AG04450 (cell line): ENCODE measurements at places on chromosomes 5 and 9.

GRCh38 chr5:73727470-73727869 is 101.5 kb downstream of the ARHGEF28 start:
- no peak for DNase-seq

- DNase-seq = no peak
Observed at GRCh38 chr9:25350011-25350410, 328.2 kb downstream of the TUSC1 start.

DNA sequence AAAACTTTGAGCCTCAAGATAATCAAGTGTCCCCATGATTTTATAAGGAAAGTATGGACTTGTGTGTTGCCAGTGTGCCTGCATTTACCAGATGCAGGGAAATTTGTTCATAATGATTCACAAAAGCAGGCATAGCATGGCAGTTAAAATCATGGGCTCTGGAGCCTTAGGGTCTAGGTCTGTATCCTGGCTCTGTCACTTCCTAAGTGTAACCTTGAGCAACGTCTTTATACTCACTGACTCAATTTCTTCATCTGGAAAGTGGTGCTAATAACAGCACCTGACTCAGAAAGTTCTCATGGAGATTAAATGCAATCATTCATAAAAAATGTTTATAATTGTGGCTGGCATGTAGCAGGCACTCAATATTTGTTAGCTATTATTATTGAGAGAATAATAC is 234.9 kb downstream of the SAXO1 start:
- no peak for DNase-seq

GRCh38 chr5:72380492-72381274 is 60.5 kb downstream of the PTCD2 start:
- DNase-seq = no peak

DNA sequence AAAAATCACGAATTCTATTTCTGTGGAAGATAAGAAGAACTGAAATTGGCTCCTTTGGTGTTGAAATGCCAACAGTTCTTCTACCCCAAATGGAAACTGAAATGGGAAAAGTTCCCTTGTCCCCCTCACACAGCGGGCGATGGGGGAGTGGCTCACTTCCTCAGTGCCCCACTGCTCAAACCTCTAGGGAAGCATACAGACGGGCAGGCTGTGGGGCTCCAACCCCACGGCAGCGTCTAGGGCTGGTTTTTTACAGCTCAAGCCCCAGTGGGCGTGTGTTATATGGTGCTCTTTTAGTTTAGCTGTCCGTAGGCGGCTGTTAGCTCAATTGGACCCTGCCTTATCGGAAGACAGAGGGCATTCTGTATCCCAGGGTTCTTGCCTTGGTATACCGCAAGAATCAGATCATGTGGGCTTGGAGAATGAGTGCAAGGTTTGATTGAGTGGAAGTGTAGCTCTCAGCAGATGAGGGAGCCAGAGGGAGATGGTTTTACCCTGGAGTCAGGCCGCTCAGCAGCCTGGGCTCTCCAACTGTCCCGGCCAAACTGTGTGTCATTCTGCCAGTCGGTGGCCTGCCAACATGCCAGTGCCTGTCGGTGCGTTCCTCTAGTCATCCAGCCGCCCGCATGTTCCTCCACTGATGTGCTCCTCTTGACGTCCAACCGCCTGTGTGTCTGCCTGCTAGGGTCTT is 166.3 kb upstream of the ZNF608 start:
- DNase-seq = no peak

GRCh38 chr5:919356-920000 is 26.8 kb downstream of the TRIP13 start:
- no peak for DNase-seq

DNA sequence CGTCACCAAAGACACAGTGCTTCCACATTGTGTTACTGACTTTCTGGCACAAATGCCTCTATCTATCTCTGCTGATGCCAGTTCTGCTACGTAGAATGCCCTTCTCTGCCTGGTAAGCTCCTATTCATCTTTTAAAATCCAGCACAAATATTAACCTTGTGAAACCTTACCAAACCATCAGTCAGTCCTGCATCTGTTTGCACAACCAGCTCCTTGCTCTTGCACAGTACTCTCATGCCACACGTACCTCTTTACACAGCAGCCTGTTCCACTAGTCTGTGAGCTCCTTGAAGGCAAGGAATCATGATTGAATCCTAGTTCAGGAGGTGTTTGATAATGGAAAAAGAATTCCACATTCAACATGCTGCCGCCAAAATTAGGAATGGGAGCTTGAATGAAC is 56.3 kb downstream of the TEX10 start:
- DNase-seq = no peak

DNA sequence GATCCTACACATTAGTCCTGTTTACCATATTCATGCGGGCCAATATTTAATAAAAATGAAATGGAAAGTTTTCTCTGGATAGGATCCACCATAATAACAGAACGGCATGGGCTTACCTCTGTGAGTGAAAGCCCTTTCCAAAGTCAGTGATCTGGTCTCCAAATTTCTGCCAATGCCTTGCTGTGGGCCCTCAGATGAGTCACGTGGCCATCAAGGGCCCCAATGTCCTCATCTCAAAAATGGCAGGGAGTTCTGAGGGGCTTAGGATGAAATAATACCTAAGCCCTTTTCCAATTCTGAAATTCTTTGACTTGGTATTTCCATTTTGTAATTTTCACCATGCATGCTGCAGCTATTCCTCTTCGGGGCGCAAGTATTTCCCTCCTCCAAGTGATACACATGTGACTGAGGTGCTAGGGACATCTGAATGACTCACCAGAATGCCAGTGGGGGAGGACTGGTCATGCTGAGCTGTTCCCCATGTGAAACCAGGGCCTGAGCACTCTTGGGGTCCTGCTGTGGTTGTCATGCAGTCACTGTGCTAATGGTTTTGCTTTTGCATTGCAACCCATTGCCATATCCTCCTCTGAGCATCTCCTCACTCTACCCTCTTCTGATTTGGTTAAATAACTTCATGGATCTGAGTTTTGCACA is 35.0 kb downstream of the ITK start:
- no peak for DNase-seq

DNA sequence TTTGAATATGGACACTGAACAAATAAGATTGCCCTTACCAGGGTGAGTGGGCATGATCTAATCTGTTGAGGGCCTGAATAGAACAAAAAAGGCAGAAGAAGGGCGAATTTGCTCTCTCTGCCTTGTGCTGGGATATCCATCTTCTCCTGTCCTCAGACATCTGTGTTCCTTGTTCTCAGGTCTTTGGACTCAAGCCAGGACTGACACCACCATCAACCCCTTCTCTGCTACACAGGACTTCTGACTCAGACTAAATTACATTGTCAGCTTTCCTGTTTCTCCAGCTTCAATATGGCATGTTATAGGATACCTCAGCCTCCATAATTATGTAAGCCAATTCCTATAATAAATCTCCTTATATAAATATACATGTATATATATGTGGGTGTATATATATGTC is 40.8 kb upstream of the SLCO6A1 start:
- DNase-seq = no peak

- no peak for DNase-seq
Observed at GRCh38 chr5:93715761-93716160, 25.6 kb downstream of the POU5F2 start.

DNA sequence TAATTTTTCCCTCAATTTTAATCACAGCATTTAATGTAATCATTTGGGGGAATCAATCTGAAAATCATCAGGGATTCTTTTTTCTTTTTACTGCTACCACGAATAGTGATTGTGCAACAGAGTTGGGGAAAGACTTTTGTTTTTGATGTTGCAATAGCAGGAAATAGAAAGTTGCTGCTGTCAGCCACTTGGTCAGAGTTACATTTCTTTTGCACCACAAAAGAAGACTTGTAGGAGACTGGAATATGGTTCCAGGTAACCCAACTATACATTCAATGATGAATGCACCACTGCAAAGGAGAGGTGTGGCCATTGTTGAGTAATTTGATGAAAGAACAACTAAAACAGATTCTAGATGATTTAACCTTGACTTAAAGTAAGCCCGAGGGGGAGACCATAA is 46.3 kb upstream of the PALM2AKAP2 start:
- DNase-seq = no peak

GRCh38 chr9:136703276-136703860 is 9.0 kb upstream of the DIPK1B start:
- no peak for DNase-seq

DNA sequence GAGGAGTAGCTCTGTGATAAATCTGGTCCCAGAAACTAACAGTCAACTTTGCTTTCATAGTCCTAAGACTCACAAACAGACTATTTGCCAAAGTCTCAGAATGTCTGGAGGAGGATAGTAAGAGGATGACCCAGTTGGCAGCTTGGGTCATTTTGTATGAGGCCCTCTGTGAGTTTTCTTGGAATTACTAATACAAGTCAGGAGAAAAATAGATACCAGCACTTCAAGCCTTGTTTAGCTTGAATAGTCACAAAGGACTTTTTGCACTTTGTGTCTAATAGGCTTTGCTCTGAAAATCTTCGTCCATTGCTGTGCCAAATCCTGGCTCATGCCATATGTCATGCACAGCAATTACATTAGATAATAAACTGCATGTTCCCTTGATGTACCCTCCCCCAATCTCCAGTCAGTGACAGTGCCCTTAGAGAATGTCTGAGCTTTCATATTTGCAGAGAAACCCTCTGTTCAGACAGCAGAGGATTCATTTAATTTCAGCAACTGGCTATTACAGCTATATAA is 612.8 kb downstream of the CSNK1G3 start:
- no peak for DNase-seq

- no peak for DNase-seq
Observed at GRCh38 chr9:6184749-6185645, 30.6 kb upstream of the IL33 start.

- DNase-seq = no peak
Observed at GRCh38 chr5:161098516-161098915, 246.5 kb upstream of the ATP10B start.

DNA sequence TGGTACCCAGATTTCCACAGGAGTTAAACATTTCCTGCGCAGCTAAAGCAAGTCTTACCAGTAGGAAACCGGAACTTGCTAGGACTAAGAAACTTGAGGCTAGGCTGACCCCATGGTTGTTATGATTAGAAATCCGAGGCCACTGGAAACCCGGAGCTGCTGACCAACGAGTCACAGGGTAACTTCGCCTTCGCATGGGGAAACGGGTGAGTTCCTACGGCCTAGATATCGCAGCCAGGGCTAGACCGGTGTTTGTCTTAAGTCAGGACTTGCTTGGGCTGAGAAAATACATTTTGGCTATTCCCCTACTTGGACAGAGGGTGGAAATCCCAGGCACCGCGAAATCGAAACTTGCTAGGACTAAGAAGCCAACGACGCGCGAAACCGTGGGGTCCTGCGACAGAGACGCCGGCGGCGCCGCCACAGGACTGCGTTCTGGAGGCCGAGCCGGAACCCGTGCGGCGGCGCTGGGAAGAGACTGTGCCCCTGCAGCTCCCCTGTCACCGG is 1.6 kb upstream of the ANXA2R start:
- peak; percentile 76 for DNase-seq

- DNase-seq = no peak
Observed at GRCh38 chr5:147427521-147428401, 82.1 kb downstream of the DPYSL3 start.

DNA sequence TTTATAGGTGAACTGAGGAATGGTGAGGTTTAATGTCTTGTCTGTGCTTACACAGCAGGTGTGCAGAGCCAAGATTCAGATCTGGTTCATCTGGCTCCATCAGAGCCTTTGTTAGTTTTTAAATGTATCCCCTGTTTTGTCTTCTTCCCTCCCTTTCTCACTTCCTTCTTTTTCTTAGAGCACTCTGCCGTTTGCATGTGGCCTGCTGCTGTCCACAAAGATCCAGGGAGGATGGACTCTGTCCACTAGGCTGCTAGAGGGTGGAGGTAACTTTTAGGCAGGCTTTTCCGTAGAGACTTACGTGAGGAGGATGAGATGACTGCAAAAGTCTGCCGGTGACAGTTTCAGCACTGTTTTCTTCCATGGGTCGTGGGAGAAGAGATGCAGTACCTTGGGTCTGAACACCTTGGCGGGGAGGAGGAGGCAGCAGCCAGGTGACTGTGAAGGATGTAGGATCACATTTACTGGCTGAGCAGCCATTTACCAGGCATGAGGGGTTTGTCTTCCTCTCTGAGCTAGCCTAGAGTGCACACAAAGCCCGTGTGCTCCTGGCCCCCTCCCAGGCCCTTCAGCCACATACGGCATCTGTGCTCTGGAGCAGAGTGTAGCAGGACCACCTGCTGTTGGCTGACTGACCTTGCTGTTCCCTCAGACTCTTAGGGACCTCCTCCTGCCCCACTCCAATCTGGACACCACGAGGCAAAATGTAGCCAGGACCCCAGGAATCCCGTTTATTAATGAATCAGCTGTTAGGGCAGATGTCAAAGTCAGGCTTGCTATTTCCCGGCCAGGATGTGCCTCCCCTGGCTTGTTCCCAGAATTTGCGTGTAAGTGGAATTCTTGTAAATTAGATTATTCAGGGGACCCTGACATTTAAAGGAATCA is 1.8 kb downstream of the NTMT1 start:
- DNase-seq = no peak

- no peak for DNase-seq
Observed at GRCh38 chr5:118185018-118185417, 803.3 kb downstream of the DTWD2 start.

DNA sequence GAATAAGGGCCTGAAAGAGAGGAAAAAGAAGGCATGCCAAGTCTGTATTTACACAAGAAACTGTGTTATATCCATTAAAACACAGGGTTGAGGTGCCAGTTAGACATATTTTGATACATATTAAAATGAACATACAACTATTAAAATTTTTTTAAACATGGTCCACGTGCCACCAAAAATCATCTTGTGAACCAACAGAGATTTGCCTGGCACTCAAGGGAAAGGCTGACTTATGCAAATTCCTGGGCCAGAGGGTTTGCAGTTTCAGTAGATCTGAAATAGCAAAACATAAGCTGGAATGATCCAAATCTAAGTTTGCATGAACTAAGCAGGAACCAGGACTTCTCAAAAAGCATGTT is 168.7 kb downstream of the SLIT3 start:
- no peak for DNase-seq

GRCh38 chr9:123091459-123091858 is 58.0 kb downstream of the GPR21 start:
- DNase-seq = no peak

DNA sequence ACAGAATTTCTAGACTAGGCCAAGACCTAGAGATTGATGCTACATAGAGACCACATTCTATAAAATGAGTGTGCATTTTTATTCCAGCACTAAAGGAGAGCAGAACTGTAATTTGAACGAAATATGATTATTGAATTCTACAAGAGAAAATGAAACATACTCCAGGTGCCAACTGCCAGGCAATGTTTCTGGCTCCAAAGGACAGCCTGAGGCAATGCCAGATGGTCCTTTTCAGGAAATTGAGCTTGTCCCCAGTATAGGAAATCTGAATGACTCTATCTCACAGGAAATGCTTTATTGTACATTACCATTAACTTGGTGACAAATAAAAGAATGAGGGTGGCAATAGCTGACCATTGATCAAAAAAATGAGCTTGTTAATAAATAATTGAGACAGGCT is 28.8 kb upstream of the RASGRF2 start:
- no peak for DNase-seq

- DNase-seq = peak; percentile 20
Observed at GRCh38 chr9:78121488-78121887, 89.9 kb upstream of the GNAQ start.
